Fibroblast of skin of right quadriceps (primary cell): ENCODE measurements at places on chromosomes 7 and 10.

GRCh38 chr10:76150139-76150875, 718.9 kb downstream of the LRMDA start:
- peak; percentile 35 for DNase-seq

GRCh38 chr10:71721313-71721712, 1.7 kb upstream of the C10orf105 start:
- no peak for DNase-seq

DNA sequence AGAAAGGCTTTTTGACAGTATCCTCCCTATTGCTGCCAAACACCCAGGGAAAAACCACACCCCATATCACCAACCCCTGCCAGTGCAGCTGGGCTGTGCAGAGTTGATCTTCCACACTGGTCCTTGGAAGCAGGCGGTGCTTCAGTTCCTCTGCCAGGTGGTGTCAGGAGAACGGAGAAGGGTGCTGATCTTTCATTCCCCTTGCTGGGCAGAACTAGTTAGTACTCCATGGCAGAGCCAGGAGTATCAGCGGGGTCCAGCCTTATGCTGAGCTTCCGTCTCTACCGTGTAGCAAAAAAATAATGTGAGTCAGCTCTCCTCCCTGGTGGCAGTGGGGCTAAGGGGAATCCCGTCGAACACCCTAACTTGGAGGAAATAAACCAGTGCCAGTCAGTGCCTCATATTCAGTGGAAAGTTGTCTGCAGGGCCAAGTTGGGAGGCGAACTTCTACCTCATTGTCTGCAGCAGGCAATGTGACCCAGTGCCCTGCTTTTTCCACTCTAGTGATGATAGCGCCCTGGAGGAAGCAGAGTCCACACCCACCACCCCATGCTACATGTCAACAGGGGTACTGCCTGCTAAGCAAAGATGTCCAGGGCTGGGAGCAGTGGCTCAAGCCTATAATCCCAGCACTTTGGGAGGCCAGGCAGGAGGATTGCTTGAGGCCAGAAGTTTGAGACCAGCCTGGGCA, 175.4 kb downstream of the AUTS2 start:
- DNase-seq: no peak

DNA sequence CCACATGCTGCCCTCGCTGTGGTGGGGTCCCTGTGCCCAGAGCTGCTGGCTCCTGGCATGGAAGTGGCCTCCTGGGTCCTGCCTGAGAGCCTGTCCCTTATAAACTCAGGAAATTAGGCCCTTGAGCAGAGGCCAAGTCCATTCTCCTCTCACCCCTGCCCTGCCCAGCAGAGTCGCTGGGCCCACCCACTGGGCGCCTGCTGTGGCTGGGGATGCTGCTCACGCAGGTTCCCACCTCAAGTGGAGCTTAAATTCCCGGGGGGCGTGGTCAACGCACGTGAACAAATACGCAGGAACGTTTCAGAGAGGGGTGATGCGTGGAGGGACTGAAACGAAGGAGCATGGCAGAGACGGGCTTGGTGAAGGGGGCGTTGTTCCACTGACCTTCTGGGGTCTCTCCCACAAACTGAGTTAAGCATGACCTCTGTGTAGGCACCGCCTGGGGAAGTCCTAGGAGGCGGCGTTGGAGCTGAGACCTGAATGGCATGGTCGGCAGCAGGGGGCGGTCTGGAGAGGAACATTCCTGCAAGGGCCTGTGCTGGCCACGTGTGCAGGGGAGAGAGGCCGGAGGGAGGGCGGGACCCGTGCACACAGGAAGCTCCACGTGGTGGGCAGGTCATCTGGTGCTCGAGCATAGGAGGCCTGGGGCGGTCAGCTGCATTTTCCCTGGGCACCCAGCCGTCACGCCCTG, 27.9 kb downstream of the FAM20C start:
- DNase-seq: peak; percentile 34

GRCh38 chr10:12579954-12580858, 230.9 kb downstream of the CAMK1D start:
- no peak for DNase-seq

- DNase-seq: peak; percentile 73
Measured at GRCh38 chr10:113303544-113304146, 249.2 kb upstream of the HABP2 start.

DNA sequence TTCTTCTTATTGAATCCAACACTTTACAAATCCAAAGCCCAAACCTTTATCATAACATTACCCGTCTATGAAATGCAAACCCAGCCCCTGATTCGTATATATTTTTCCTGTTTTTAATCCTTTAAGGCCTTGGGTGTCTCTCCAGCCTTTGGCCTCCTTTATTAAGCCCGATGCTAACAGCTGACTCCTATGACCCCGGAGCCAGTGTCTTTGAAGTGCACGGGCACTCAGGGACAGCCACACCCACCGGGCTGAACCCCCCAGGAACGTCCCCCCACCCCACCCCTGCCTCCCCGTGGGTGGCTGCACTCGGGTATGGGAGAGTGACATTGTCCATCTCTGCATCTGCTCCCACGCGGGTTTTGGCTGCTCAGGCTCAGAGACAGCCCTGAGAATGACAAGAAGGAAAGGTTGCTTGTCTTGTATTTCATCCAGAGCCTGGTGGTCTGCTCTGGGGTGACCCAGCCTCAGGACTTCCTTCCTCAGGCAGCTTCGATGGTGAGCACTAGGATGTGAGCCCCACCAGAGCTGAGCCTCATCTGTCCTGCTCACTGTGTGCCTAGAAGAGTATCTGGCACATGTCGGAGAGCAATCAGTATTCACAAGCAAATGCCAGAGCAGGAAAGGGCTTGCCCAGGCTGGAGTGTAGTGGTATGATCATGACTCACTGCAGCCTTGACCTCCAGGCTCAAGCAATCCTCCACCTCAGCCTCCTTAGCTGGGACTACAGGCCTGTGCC, 210.4 kb downstream of the SKIDA1 start:
- no peak for DNase-seq

DNA sequence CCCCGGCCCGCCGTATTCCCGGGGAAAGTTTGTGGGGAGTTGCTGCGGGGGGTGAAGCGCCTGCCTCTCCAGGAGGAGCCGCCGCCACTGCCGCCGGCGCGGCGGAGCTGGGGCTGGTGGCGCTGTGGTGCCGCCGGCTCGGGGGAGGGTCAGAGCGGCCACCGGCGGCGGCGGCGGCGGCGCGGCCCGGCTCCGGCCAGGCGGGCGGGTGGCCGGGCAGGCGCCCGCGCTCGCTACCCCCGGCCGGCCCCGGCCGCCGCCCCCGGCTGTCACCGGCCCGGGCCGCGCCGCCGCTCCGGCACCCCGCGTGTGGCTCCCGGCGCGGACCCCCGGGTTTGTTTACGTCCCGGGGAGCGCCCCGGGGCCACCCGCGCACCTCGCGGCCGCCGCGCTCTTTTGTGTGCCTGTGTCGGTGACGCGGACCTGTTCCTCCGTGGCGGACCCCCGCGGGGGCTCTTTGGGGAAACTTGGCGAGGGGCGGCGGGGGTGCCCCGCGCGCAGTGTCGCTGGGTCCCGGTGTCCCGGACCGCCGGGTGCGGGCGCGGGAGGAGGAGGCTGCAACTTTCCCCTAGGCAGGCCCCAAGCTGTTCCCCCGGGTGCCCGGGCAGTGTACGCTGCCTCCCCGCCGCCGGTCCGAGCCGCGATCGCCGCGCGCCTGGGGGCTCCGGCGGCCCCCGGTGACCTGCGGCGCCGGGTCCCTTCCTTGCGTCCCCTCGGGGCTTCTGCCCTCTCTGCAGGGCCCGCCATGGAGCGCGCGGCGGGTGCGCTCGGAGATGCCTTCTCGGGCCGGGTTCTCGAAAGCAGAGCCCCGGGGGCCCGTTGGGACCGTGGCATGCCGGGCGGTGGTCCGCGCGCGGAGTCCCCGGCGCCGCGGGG, 593 bp upstream of the CUX1 start:
- DNase-seq: peak; percentile 27

DNA sequence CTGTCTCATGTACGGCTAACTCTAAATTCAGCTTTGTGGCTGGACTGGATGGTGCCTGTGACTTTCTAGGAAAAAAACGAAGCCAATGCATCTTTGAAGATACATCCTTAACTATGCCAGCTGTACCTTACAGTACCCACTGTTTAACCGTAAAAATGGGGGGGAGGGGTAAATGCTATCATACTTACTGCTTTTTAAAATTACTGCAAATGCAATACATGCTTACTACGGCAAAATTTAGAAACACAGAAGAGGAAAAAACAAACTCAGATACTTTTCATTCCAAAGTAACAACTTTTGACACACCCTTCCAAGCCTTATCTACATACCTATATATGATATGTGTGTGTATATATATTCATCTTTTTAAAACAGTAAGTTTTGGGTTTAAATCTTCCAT, 20.4 kb upstream of the GLCCI1 start:
- DNase-seq: no peak

GRCh38 chr7:149060156-149060555, 30.4 kb downstream of the ZNF786 start:
- DNase-seq: no peak

DNA sequence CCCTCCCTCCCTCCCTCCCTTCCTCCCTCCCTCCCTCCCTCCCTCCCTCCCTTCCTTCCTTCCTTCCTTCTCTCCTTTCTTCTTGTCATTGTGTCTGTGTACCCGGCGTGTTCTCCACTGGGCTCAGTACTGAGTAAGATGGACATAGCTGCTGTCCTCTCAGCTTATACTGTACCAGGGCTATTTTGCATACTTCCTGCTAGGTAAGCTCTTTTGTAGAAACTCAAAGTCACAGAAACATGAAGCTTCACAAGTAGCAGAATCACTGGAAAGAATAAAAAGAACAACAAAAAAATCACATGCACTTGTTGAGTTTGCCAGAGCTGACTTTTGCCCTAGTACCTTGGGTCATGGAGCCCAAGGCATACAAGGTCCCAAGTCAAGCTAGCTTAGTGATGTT, 125.7 kb downstream of the PLPP4 start:
- no peak for DNase-seq

- DNase-seq: no peak
Measured at GRCh38 chr7:50221028-50221427, 83.5 kb upstream of the IKZF1 start.

- DNase-seq: no peak
Measured at GRCh38 chr7:17934094-17934493, 6.2 kb downstream of the SNX13 start.

DNA sequence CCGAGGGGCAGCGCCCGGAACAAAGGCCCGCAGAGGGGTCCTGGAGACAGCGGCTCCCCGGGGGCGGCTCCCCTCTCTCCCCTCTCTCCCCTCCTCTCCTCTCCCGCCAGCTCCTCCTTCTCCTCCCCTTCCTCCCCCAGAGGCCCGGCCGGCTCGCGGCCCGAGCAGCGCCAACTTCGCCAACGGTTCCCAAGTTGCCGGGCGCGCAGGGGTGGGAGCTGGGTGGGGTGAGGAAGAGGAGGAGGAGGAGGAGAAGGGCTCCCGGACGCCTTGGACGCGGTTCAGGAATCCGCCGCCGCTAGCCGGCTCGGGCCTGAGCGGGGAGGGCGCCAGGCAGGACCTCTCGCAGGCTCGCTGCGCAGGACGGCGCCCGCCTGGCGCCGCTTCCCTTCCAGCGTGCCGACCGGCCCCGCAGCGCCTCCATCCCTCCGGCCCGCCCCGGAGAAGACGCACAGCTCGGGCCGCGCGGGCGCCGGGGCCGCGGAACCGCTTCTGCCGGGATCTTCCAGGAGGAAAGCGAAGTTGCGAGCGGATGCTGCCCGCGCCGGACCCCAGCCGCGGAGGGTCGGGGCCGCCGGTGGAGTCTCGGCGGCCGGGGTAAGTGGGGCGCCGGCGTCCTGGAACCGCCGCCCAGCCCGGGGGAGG, at the start of gene CHST3:
CHST3 (plus strand) TSS at position 298 of the 645 bp plus-strand sequence. CDS start 41,448 bp downstream, outside the sequence.
- DNase-seq: peak; percentile 63

- no peak for DNase-seq
Measured at GRCh38 chr10:97319671-97320479, 804 bp downstream of the FRAT1 start.

- peak; percentile 14 for DNase-seq
Measured at GRCh38 chr7:67619175-67619574, 622.5 kb downstream of the TYW1 start.

DNA sequence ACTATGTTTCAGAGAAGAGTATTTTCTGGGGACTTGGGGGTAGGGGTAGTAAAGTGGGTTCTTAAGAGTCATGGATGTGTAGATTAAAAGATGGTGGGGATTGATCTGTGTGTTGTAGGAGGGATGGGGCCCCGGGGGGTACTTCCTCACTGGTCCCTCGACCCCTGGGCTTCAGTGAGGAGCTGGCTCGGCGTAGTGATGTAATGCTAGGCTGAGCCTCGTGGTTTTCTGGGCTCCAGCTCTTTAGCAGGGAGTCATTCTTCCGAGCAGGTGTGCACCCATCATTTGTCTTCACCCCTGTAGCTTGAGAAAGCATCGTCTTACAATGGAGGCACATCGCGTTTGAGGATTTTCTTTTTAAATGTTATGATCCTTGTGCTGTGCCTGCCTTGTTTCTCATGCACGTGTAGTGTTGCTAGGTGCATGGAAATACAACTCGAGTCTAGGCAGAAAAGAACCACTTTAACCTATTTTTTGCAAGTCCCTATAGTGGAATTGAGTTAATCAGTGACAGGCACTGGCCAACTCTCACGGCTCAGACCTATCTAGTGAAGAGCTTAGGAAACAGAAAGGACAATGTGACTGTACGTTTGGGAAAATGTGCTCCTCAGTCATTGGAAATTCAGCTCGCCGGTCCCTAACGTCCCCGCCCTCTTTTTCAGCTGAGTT, 106.1 kb upstream of the BTBD16 start:
- no peak for DNase-seq

- no peak for DNase-seq
Measured at GRCh38 chr10:36666451-36666850, 458.9 kb upstream of the ANKRD30A start.

GRCh38 chr7:100856871-100857282, 4.4 kb downstream of the SLC12A9 start:
- DNase-seq: no peak

DNA sequence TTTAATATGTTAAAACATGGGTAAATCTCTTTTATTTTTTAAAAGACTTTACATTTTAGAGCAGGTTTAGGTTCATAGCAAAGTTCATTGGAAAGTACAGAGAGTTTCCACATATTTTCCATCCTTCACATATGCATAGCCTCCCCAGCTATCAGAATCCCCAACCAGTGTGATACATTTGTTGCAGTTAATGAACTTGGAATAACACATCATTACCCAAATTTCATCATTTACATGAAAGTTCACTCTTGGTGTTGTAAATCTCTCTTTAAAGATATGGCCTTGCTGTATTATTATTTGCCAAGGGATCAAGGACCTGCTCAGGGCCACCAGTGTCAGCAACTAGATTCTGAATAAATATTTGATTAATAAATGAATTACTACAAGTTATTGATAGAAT, 263.4 kb downstream of the CDK14 start:
- DNase-seq: no peak

- DNase-seq: no peak
Measured at GRCh38 chr7:112442210-112442609, 8.1 kb upstream of the IFRD1 start.

DNA sequence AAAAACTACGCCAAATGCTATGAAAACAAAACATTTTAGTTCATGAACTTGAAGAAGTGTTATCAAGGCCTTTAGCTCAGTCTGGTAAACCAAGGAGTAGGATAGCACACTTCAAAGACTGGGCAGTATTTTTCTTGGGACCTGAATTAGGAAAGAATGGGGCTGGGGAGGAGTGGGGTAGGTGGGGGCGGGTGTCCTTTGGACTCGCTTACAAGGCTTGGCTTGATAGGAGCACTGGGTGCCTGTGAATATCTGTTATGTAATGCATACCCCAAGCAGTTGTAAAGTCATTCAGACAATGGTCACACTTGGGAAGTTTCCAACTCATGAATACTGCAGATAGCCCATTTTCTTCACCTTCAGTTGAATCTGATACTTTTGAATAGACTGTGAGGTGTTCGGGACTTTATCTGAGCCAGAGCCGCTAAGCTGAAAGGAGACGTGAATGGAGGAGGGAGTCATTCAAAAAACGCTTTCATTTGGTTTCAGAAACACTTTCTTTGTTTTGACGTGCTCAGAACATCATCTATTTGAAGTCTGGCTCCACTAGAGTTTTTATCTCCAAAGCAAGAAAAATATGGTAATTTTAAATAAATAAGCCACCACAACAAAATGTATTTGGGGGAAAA, 70.1 kb upstream of the FAM204A start:
- DNase-seq: no peak
